ENCODE measurements at places on chromosomes 13 and 19.
A peak's percentile ranks its signal among the peaks of the same experiment; 100 is the strongest.

- no peak for DNase-seq
Measured at GRCh38 chr13:27789153-27789494, 3.2 kb upstream of the GSX1 start.

DNA sequence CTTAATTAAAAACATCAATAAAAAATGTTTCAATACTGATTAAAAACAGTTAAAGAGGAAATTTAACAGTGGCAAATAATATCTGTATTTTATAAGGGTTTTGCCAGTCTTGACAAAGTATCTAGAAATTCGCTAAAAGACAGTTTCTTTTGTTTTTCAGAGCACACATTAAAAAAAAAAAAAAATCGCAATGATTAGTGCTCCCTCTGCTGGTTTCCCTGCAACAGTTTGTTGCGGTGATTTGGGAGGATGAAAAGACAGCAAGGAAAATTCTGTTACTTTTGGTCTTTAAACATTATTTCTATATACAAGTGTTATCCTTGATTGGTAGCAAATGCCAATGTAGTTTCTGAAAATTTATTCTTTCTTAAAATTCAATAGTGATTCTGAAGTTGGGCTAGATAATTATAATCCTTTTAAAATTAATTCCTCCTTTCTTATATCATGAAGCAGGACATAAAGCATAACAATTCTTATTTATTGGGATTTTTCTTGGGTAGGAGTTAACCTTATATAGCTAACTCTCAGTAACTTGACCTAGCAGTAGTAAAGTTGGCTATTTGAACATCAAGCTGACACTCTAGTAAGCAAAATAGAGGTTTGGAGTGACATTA, 23.1 kb upstream of the SPRY2 start:
- DNase-seq, result peak; percentile 40

DNA sequence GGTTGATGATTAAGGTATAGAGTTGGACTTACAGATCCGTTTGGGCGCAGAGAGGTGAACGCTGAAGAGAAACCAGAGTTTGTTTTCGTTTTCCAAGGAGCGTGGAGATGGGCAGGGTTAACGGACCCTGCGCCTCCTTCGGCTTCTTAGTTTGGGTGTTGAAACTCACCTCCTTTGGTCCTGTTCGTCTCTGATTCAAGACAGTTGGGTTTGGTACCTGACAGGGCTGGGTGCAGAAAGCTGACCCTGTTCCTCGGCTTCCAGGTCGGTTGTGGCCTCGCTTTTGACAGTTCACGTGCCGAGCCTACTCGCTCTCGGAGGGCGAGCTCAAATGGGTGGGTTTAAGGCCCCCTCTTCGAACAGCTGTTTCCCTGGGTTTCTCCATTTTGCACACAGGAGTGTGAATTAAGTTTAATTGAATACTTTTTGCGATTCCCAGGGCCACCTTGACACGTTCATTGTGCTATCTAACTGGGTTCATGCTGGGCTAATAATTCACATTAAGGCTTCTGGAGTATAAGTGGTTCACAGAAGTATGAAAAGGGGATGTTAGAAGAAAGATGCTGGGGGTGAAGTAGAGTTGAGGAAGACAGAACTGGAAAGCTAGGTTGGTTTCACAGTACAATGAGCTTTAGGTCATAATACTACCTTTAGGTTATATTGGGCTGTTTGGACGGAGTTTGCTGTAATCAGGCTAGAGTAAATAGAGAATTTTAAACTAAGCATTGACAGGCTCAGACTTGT, 638 bp downstream of the USPL1 start:
- DNase-seq, result no peak

DNA sequence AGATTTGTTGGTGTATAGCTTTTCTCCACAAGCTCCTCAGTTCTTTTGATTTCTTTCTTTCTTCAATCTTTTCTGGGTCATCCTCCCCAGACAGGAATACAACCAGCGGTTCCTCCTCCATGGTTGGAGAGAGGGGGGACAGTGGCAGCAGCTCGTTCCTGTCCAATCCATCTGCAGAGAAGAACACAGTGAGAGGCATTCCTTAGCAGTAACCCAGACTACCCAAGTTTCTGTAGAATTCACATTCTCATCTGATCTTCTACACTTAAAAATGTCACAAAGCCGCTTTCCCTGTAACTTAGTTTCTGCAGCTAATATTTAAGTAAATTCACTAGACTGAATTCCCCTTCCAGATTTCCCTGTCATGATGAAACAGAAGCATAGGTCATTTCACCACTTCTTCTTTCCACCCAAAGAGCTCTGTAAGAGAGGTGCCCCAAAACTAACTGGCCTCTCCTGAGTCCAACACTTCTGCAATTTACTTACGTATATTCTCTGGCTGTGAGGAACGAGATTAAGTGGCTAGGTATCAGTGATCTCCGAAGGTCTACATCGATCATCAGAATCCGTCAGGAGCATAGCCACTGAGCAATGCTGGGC, 171.9 kb downstream of the TBC1D4 start:
- no peak for DNase-seq

DNA sequence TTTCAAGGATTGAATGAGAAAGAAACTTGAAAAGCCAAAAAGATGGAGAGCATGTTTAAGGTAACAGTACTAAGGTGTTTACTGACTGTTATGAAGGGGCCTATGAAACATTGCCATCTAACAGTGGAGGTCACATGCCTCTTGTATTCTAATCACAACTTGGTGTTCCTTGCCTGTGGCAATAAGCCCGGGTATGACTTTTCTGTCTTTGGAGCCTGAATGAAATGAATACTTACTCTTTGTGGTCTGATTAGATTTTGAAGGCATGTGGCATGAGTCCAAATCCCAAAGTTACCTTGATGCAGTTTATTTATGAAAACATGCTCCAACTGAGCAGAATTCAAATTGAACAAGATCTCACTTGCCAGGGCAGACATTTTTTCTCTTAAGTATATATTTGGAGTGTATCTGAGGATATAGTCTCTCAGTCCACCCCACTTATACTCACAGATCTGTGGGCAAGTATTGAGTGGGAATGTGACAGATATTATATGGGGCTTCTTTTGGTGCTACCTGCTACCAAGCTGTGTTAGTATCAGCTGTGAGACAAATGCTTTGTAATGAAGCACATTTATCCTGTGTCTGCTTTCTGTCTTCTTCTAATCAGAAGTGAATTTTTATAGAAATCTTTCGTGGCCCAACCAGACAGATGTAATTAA, 67.5 kb downstream of the B3GLCT start:
- DNase-seq, result no peak

All from hepatic stellate cell (primary cell).